ENCODE measurements at places on chromosomes 2 and 18.
A peak's percentile ranks its signal among the peaks of the same experiment; 100 is the strongest.

GRCh38 chr2:41329040-41329439 is 718.8 kb upstream of the PKDCC start:
- no peak for DNase-seq

DNA sequence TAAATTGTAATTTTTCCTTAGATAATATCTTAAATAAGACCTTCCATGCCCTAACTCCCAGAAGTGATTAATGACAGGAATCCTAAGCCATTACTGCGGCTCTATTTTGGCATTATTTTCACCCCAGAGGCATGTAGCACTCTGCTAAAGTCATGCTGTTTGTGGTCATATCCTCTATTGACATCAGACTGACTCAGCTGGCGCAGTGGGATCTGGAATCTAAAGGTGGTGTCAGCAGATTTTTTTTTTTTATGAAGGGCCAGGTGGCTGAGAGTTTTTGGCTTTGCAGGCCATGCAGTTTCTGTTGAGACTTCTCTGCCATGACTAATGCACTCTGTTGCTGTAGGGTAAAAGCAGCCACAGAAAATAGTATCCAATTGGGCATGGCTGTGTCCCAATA is 64.1 kb upstream of the ACVR1C start:
- DNase-seq = no peak

- no peak for DNase-seq
These were observed 45.8 kb downstream of the ITGA6 start for GRCh38 chr2:172473167-172473566.

GRCh38 chr2:217090024-217090473 is 230.2 kb upstream of the TNP1 start:
- DNase-seq = peak; percentile 64

GRCh38 chr2:42368817-42369531 is 8.0 kb upstream of the COX7A2L start:
- DNase-seq = no peak

GRCh38 chr18:49008716-49009115 is 58.0 kb upstream of the SMAD7 start:
- DNase-seq = no peak

GRCh38 chr18:8695932-8696517 is 9.3 kb upstream of the MTCL1 start:
- DNase-seq = no peak

- no peak for DNase-seq
These were observed 594.1 kb downstream of the SATB2 start for GRCh38 chr2:198863655-198864054.
